HCT116 (cell line): ENCODE measurements at places on chromosomes 12 and 14.

DNA sequence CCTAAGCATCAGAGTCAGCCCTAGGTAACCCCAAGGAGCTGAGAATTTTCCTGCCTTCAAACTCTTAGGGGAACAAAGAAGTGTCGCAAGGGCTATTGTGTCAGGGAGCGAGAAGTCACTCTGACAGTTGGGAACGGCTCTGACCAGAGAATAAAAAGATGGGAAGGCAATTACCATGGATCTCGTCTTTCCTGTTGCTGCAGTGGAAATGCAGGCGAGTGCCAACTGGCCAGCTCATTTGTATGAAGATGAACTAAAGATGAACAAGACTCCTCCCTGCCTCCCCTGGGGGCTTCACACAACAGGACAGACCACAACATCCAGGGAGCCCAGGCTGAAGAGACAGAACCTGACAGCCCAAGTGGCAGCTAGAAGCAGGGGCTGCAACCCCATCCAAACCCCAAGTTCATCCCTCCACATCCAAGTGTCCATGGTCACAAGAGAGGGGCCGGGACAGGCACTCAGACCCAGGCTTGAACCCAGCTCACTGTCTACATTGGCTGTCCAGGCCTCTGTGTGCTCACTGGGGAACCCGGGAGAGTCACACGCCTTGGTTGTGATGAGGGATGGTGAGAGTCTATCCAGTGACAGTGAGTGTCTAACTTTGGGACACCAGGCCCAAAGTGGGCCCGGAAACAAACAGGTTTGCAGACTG lies 322.4 kb downstream of the BCL11B start:
- no peak for DNase-seq

DNA sequence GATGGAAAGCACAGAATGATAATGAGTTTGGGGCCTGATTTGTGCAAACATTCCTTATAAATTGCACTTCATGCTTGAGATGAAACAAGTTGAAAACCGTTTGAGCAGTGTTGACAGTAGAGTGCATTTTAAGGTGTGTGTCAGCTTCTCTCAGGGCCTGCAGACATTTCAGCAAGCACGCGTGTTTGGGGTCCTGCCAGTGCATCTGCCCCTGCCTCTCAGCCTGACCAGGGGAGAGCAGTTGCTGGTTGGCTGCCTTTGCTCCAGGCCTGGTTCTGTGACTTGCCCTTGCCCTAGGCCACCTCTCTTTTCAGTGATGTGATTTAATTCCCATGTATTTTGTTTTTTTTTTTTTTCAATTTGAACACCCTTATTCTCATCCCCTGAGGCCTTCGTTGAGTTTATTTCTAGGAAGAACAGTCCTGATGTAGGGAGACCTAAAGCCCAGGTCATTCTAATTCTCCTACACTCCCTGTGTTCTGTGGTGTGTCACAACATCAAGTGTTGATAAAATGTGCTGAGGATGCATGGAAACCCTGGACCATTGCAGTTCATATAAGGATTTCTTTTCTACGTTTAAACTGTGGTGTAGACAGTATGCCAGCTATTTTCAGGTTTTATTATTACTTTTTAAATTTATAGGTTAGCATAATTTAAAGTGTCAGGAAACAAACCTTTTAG lies 40.1 kb upstream of the AMN start:
- no peak for DNase-seq

GRCh38 chr14:76985540-76986230 lies 42.8 kb downstream of the IRF2BPL start:
- DNase-seq = no peak

- no peak for DNase-seq
These were observed 8.1 kb upstream of the NIN start for GRCh38 chr14:50839048-50839447.

DNA sequence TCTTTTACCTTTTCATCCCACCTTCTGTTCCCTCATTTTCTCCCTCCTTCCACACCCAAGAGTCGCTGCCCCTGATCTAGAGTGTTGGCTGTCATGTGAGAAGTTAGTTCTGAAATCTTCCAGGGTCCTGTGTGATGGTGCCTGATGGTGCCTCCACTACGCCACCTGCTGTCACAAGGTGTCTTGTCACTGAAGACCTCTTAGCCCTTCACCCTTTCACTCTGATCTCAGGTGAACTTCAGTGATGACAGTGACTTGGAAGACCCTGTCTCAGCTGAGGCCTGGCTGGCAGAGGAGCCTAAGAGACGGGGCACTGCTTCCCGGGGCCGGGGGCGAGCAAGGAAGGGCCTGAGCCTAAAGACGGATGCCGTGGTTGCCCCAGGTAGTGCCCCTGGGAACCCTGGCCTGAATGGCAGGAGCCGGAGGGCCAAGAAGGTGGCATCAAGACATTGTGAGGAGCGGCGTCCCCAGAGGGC lies 7.6 kb upstream of the PFDN5 start:
- DNase-seq = no peak

DNA sequence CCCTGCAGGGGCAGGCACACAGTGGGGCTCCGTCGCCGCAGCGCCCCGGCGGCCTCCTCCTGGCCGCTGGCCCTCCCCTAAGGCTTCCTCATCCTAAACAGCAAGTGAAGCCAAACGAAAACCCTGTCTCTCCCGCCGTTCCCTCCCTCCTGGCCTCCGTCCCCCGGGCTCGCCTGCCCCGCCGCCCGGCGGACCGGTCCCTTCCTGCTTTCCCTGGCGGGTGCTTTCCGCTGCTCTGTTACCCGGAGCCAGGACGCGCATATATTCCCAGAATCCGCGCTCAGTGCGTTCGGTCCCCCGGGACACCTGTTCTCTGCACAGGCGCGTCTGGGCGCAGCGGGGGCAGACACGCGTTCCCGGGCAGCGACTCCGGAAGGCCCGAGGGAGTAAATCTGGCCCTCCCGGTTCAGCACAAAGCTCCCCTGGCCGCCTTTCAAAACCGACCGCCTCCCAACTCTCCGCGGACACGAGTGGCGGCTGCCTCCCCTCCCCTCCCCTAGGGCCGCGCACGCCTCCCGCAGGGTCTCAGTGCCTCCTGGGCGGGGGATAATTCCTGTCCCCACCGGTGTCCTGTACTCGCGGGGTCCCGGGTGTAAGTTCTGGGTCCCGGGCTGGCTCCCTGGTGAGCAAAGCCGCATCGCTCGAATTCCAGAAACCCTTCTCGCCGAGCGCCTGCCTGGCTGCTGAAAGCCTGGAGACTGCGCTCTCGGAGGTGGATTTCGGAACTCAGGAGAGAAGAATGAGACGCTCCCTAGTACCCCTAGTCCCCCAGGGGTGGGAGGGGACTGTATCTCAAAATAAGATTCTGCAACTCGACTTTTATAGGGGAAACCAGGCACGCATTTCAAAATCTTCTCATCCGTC lies 21.4 kb upstream of the CEP170B start:
- DNase-seq = no peak
